ENCODE measurements at places on chromosomes 5 and 9. TPM values are rescaled to one million over a fixed set of nuclear protein-coding genes. Genes with fewer than 3 reads are reported as not detected.

- DNase-seq = peak; percentile 79
Observed at GRCh38 chr9:129382281-129383018, 204.4 kb upstream of the IER5L start.

DNA sequence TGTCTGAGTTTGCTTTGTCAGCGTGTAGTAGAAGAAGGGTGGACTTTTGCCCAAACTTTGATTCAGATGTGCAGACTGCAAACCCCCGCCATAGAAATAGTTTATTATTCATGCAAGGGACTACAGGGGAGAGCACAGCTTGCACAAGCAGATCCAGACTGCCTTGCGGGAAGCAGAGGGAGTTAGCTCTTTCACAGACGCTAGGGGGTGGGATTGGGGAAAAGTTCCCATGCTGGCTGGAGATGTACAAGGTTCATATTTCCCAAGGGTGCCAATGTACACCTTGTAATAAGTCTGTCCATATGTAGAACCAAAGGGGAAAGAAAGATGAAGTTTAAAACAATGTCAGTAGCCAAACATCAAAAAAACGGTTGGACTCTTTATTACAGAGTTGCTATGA is 749.7 kb upstream of the COX7C start:
- DNase-seq = peak; percentile 23

- DNase-seq = no peak
Observed at GRCh38 chr9:37410969-37411785, 11.3 kb upstream of the GRHPR start.

GRCh38 chr5:176798086-176798876 is 12.1 kb upstream of the UNC5A start:
- peak; percentile 73 for DNase-seq

DNA sequence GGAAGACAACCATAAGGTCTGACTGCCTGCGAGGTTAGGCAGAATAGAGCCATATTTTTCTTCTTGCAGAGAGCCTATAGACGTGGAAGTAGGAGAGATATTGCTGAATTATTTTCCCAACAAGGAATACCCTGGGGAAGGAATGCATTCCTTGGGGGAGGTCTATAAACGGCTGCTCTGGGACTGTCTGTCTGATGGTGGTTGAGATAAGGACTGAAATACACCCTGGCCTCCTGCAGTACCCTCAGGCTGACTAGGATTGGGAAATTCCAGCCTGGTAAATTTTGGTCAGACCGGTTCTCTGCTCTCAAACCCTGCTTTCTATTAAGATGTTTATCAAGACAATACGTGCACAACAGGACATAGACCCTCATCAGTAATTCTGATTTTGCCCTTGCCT is 617.5 kb upstream of the GRIN3A start:
- no peak for DNase-seq

DNA sequence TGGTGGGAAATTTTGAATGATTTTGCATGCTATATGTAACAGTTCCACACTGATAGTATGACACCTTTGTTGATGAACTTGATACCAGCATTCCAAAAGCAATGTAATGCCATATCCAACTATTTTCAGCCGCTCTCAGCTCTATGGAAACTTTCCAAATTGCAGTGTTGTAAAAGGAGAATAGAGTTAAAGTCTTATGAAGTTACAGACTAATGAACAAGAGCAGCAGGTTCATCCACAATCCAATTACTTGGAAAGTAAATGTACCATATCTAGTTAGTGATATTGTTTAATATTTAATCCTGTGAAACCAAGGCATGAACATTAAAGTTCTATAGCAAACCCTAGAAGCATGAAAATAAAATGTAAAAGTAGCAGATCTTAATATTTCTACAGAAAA is 418.2 kb downstream of the TUSC1 start:
- DNase-seq = no peak

DNA sequence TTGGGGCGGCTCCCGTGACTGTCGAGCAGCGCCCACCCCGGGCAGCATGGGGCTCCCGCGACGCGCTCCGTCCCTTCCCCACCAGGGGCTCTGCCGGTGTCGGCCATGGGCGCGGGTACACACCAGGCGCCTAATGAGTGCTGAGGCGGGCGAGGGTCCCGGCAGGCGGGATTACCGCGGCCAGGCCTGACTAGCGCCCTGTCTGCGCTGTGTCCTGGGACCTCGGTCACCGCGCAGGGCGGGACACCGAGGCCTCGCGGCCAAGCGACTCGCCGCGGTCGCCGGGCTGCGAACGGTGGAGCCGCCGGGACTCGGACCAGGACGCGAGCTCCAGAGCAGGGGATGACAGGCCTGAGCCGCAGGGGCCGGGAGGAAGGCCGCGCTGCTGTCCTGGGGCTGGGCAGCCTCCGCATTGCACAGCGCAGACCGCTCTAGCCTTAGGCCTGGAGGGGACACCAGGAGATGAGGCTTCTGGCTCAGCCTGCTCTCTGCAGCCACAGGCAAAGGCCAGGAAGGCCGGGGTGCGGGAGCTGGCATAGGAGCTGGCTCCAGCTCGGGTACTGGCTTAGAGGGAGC is 14.1 kb downstream of the LCN10 start:
- peak; percentile 98 for DNase-seq

- no peak for DNase-seq
Observed at GRCh38 chr9:121067640-121068039, 7.1 kb upstream of the CNTRL start.

GRCh38 chr5:40515476-40515875 is 164.2 kb upstream of the PTGER4 start:
- DNase-seq = no peak

DNA sequence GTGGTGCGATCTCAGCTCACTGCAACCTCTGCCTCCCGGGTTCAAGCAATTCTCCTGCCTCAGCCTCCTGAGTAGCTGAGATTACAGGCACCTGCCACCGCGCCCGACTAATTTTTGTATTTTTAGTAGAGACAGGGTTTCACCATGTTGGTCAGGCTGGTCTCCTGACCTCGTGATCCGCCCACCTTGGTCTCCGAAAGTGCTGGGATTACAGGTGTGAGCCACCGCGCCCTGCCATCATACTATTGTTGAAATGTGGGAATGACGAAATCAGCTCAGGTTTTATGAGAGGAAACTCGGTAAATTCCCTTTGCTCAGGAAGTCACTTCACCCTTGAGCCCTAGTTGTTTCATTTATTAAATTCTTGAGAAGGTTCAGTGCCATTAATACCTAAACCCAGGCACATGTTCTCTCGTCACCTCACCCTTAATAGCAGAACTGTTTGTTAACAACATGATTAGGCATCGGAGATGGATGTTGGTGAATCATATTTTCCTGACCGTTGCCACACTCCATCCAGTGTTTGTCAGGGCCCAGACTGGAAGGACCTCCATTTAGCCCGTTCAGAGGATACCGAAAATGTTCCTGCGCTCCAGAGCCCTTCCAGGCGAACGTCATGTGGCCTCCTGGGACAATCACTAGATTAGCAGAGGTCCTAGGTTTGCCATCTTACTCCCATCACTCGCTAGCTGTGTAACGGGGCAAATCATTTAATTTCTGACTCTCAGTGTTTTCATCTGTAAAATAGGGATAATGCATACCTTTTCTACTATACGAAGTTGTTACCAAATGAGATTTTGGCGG is 20.0 kb upstream of the CREBRF start:
- DNase-seq = no peak

DNA sequence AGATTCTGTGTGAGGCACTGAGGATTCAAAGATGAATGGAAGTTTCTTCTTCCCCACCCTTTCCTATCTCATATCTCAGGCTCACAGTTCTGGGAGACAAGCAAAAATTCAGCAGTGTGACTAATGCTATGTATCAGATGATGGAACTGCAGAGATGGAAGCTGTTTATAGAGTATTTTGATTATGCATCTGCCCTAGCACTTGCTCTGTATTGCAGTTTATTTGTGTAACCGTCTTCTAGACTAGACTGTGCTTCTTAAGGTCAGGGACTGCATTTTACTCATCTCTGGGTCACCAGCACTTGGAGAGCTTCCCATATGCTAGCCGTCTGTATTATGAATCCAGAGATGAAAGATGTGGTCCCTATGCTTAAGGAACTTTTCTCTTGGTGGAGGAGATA is 12.6 kb downstream of the CAVIN4 start:
- DNase-seq = peak; percentile 75

GRCh38 chr5:58462623-58463230 is 2.8 kb upstream of the PLK2 start:
- DNase-seq = peak; percentile 15

DNA sequence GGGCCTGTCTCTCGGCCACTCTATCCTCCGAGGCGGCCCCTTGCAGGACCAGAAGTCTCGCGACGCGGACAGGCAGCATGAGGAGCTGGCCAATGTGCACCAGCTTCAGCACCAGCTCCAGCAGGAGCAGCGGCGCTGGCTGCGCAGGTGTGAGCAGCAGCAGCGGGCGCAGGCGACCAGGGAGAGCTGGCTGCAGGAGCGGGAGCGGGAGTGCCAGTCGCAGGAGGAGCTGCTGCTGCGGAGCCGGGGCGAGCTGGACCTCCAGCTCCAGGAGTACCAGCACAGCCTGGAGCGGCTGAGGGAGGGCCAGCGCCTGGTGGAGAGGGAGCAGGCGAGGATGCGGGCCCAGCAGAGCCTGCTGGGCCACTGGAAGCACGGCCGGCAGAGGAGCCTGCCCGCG is 283.5 kb downstream of the ARHGEF28 start:
- no peak for DNase-seq

SLC9A3 gene
- 1.4 TPM for total RNA-seq

NUP188 gene
- total RNA-seq = 30.0 TPM

FOXD4L6 gene
- under 0.01 TPM for total RNA-seq

TSSK1B gene
- 0.72 TPM for total RNA-seq

GPRIN1 gene
- total RNA-seq = 1.8 TPM

INSL6 gene
- not detected for total RNA-seq

TAF1L gene
- total RNA-seq = not detected

TMEM174 gene
- not detected for total RNA-seq

MZB1 gene
- total RNA-seq = not detected

Data from osteoblast (primary cell).